ENCODE measurements at places on chromosomes 1 and 21.

- DNase-seq = no peak
These were observed 709 bp downstream of the PRELP start for GRCh38 chr1:203476216-203476814.

DNA sequence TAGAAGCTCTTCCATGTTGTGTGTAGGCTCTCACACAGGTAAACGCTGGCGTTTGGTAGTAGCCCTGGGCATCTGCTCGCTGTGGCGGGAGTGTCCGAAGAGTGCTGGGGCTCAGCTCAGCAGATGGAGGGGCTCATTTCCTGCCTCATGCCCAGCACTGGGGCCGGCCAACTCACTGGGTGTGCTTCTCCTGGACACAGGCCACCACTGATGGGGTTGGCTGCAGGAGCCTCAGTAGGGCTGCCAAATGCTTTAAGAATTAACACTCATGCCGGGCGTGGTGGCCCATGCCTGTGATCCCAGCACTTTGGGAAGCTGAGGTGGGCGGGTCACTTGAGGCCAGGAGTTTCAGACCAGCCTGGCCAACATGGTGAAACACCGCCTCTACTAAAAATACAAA is 20.9 kb downstream of the UQCRHL start:
- no peak for DNase-seq

DNA sequence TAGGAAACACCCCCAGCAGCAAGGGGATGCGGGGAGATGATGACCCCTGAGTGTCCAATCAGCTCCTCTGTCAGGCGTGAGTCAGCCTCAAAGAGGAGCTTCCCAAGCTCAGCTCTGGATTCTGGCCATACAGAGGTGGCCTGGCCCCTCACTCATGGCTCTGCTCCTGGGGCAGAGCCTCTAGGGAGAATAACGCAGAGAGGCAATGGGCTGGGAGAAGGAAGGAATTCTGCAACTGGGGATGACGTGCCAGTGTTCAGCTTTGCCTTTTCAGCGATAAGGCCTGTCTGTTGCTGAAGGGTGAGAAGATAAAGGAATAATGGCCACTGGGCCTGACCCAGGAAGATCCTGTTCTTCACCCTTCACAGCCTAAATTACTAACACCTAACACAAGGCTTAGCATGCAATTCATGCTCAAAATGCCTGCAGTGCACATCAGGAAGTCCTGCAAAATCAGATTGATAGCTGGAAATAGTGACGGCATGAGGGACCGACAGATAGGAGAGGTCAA is 92.2 kb downstream of the TBX19 start:
- no peak for DNase-seq

- no peak for DNase-seq
These were observed 7.8 kb downstream of the ABCD3 start for GRCh38 chr1:94425821-94426484.

- DNase-seq = no peak
These were observed 17.5 kb downstream of the FBXO42 start for GRCh38 chr1:16334655-16335340.

- DNase-seq = no peak
These were observed 13.2 kb upstream of the CDA start for GRCh38 chr1:20575541-20576336.

- no peak for DNase-seq
These were observed 259.3 kb upstream of the CACYBP start for GRCh38 chr1:174740249-174740968.

DNA sequence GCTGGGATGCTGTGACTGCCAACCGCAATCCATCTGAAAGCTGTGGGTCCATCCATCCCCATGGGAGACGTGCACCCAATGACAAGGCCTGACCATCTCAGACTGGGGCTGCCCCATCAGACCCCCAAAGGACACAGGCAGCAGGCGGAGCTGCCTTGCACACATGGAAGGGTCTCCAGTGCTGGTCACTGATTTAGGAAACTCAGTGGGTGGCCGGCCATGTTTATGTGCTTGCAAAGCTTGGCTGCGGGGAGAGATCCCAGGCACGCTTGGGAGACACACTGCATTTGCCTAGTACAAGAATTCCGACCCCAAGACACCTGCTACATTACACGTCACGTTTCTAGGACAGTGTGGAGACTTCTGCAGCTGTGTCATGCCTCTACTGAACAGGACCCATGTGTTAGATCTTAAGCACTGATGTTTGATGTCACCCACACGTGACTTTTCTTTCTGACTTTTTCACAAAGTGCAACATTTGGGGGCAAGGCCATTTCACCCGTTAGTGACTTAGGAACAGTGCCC is 181.4 kb downstream of the CLIC6 start:
- no peak for DNase-seq

GRCh38 chr1:26701266-26701994 is 5.6 kb downstream of the ARID1A start:
- DNase-seq = no peak

DNA sequence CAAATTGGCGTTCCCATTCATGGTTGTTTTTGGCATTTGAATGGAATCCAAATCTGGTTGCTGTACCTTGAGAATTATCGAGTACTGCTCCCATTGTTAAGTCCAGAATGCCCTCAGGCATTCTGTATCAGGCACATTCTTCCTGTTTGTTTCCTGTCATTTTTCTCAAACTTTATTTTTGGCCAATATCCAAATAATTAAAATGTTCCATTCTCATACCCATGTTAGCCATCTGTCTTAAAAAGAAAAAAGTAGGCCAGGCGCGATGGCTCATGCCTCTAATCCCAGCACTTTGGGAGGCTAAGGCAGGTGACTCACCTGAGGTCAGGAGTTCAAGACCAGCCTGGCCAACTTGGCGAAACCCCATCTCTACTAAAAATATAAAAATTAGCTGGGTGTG is 29.3 kb upstream of the SHISA4 start:
- DNase-seq = no peak

DNA sequence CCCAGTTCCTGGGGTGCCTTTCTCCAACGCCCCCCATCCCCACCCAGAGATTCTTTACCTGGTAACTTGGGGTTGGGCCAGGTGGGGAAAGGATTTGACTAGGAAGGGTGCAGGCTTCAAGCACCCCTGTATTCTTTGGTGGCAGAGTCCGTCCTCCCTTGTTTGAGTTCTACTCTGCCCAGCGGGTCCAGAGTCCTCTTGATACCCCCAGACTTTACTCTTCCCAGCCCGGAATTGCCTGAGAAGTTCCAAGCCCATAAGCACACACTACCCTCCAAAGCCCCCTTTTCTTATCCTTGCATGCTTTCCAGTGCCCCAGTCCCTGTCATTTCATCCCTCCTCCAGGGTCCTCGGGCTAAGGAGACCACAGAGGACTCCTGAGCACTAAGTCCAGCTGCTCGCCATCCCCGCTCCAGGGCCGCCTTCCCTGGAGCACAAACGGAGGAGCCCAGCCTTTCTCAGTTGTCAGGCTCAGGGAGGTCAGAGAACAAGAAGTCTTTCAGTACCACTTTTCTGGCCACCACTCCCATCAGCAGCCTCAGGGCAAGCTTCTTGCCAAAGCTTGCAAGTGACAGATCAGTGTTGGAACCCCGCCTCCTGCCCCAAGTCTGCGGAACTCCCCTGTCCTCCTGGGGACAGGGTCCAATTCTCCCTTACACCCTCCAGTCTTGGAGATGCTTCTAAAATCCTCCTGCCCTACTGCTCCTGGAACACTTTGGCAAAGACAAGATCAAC is 12.2 kb downstream of the SLC45A3 start:
- DNase-seq = no peak

DNA sequence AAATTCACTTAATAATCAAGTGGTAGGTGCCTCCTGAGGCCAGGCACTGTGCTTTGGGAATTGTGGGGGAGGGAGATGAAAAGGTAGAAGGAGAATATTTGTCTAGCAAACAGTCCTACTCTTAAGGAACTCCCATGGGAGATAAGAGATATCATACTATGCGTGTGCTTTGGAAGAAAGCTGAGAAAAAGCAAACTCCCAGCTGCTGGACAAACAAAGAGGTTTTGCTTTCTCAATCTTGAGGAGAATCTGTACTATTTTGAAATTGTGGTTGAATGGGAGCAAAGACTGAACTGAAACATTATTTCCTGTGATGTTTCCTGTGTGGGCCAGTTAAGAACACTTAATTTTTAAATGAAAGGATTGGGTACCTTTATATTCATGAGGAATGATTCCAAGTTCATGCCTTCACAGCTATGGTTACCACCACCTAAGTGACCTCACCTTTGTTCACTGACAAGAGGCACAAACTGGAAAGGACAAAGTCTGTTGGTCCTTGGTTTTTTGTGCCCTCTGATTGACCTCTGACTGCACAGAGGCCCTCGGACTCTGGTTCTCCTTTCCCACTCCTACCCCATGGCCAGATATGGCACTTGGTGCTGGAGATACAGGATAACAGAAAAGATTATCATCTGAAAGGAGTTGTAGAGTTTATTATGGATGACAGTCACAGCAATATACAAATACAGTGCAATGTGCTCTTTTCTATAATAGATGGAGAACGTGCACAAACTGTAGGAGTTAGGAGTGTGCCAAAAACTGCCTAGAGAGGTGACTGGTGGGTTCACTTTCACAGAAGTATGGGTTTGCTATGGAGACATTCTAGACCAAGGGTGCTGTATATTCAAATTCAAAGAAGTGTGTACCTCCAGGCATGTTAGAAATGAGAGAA is 1.6 kb downstream of the CD53 start:
- no peak for DNase-seq

DNA sequence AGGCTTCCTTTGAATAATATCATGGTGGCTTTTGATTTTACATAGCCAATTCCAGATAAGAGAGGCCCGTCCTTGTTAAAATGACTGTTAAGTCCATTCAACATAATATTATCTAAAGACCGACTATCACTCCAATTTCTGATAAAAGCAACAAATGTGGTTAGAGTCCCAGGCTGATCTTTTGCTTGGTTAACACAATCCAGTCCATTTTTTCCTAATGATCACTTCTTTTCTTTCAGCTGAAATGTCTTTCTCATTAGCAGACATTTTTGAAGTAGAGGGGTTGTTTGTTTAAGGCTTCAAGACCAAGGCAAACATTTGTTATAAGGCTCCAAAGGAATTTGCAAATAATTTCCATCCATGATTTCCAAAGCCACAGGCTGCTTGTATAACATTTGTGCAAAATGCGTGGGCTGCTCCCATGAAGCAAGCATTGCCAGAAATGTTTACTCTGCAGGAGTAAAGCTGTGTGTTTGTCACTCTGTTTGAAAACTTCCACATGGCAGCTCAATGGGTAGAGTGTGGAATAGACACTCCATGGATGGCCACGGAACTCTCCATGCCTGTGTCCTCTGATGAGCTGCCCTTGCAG is 111.5 kb downstream of the PSMG1 start:
- DNase-seq = no peak

DNA sequence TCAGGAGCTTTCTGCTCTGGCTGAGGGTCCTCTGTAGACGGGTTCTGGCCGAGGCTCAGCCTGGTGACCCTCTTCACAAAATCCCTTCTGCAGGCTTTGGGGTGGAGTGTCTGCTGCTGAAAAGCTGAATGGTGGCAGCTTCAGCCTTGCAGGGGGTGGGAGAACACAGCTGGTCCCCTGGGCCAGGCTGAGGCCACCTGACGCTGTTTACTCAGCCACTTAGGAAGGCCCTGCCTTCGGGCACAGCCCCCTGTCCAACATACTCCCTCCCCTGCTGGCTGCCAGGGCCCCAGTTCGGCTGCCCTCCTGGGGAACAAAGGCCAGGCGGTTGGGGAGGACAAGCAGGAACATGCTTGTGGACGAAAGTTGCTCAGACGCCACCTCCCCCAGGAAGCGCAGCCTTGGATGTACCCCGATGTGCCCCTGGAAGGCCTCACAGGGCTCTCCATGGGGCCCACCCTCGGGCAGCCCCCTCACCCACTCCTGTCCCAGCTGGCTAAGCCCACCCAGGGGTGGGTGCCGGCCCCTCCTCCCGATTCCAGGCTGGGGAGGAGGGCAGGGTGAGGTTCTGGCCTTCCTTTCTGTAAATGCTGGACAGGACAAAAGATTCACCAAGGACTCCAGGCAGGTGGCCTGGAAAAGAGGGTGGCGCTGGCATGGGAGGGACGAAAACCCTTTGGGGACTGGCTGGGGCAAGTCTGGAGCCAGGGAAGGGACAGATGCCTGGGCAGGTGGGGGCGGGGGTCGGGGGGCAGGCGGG is at the start of gene ANKRD65:
Gene ANKRD65 (minus strand): TSS at position 130 of the 760 bp plus-strand sequence. CDS start 271 bp downstream, outside the sequence.
- no peak for DNase-seq

DNA sequence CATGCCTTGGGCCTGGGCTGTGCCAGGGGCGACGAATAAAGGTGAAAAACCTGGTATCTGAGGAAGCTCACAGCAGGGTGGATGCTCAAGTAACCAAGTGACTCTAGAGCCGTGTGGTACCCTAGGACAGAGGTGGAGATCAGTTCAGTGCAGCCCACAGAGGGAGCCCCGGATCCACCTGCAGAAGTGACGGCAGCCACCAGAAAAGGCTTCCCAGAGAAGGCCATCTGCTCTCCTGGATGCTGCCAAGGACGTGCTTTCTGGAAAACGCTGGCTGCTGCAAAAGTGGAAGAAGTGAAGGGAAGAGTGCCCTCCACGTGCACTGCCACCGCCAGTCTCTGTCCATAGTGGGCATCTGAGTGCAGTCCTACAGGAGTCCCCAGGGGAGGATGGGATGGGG is 27.7 kb downstream of the TMCO4 start:
- DNase-seq = no peak

DNA sequence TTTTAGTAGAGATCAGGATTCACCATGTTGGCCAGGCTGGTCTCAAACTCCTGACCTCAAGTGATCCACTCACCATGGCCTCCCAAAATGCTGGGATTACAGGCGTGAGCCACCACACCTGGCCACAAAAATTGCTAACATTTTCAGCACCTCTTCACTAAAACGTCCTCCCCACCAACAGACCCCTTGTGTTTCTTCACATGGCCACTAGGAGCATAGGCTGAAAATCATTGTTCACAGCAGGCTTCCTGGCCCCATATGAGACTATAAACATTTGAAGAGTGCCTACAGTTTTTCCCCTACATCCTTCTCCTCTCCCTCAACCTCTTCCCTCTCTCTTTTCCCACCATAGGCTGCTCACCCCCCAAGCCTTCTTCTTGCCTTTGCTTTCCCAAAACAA is 28.0 kb upstream of the SFPQ start:
- no peak for DNase-seq
